Activated CD4-positive, alpha-beta memory T cell treated with anti-CD3 and anti-CD28 coated beads for 36 hours (primary cell): ENCODE measurements at places on chromosomes 5 and 9.

GRCh38 chr5:25488119-25488518 lies 843.3 kb upstream of the CDH10 start:
- H3K27ac ChIP-seq: no peak overlapping the region
- no peak for DNase-seq
- H3K27me3 ChIP-seq: no peaks in the 10 kb centered on the region

DNA sequence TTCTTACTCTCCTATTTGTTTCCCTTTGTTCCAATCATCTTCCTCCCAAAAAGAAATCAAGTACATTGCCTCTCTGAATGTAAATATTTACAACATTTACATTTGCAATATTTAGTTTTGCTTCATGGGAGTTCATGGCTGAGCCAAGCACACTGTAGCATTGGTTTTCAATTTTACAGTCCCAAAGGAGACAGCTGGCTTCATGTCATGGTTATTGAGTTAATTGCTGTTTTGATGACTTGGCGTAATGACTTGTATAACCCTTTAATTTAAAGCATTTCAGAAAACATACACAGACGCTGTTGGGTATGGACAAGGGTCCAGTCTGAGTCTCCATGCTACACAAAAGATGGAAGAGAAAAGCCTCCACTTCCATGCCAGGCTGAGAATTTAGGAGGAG lies 25.6 kb upstream of the VLDLR start:
- H3K4me1 ChIP-seq: no peaks in the 10 kb centered on the region
- no peak overlapping the region for H3K27ac ChIP-seq
- H3K27me3 ChIP-seq: peaks cover 9% of the 10 kb centered on the region
- DNase-seq: no peak
- no peak overlapping the region for H3K4me3 ChIP-seq

DNA sequence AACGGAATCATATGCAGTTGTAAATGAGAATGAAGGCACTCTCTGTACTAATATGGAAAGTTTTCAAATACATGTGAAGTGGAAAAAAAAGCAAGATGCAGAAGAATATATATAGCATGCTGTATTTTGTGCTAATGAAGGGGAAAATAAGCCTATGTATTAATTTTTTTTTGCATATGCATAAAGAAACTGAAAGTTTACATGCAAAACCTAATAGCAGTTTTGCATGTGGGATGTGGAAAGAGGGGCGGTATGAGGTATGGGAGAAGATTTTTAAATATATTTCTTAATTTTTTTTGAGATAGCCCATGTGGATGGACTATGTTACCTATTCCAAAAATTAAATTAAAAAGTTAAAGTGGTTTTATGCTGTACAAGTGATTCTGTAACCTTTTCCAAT lies 83.7 kb upstream of the IL12B start:
- no peak overlapping the region for H3K27ac ChIP-seq
- no peak for DNase-seq
- H3K4me1 ChIP-seq: peaks cover 46% of the 10 kb centered on the region

- peaks cover 6% of the 10 kb centered on the region for H3K27me3 ChIP-seq
- H3K36me3 ChIP-seq: no peaks in the 10 kb centered on the region
- H3K4me1 ChIP-seq: no peaks in the 10 kb centered on the region
- no peak overlapping the region for H3K27ac ChIP-seq
- no peak overlapping the region for H3K4me3 ChIP-seq
Measured at GRCh38 chr5:75933489-75933888, 149.7 kb upstream of the SV2C start.

DNA sequence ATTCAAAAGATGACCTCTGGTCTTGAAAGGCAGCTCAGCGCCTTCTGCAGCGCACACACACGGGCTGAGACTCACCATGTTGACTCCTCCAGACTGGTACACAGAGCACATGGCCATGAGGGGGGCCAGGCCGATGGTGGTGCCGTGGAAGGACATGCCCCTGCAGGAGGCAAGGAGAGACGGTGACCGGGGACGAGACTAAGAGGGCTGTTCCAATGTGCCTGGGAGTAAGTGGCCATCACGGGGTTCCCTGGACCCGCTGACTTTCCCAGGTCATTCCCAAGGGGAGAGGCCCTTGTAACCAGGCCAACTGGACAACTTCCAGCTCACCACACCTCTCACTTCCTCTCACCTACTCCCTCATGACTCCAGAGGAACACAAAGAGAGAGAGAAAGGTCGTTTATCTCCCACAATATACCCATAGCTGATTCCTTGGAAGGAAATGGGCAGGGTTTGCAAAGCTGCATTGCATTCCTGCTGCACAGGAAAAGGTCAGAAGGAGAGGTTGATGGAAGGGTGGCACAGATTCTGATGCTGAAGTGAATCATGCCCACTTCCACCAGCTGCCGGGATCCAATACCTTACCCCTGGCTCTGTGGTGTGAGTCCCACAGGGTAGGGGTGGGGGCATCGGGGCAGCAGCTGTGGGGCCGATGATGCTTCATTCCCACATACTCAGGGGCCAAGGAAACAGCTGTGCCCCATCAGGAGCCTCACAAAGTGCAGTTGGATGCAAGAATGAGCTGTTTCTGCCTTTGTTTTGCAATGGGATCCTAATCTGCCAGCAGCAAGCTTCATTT lies 47.2 kb downstream of the NIPAL4 start:
- H3K4me3 ChIP-seq: no peak overlapping the region
- H3K36me3 ChIP-seq: peaks cover 82% of the 10 kb centered on the region
- no peak for DNase-seq
- H3K27me3 ChIP-seq: no peaks in the 10 kb centered on the region
- H3K27ac ChIP-seq: no peak overlapping the region
- H3K4me1 ChIP-seq: peaks cover 44% of the 10 kb centered on the region
